Natural killer cell treated with Interleukin-12 subunit alpha and Interleukin-12 subunit beta and Interleukin-15 and Interleukin-18, amount 100 ng/mL, for 72 hours (primary cell): ENCODE measurements at places on chromosomes 5 and 9.

DNA sequence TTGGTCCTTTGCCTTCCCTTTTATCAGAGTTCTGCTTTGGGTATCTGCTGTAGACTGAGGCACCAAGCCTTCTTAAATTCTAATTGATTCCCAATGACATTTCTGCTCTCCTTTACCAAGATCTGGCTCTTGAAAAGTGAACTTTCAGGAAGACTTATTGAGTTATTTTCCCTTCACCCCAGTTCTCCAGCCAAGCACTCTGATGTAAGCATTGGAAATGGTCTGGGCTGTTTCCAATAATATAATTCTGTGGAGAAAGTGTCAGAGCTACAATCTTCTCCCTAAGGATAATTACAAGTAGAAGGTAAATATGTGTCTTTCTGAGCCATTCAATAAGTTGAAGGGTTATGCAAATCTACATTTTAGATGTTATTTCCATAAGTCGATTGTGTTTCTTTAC, 30.8 kb downstream of the BTF3 start:
- H3K4me3 ChIP-seq = no peak overlapping the region
- no peak overlapping the region for H3K27ac ChIP-seq
- H3K27me3 ChIP-seq = peaks cover 50% of the 10 kb centered on the region
- no peaks in the 10 kb centered on the region for H3K4me1 ChIP-seq
- DNase-seq = no peak

- peaks cover 2% of the 10 kb centered on the region for H3K4me1 ChIP-seq
- H3K4me3 ChIP-seq = no peak overlapping the region
- DNase-seq = no peak
- H3K36me3 ChIP-seq = no peaks in the 10 kb centered on the region
Measured at GRCh38 chr9:98773721-98774120, 22.6 kb downstream of the ANKS6 start.

GRCh38 chr5:153594785-153595184, 104.3 kb downstream of the GRIA1 start:
- H3K27me3 ChIP-seq = no peaks in the 10 kb centered on the region
- no peak overlapping the region for H3K4me3 ChIP-seq
- no peaks in the 10 kb centered on the region for H3K4me1 ChIP-seq
- H3K27ac ChIP-seq = no peak overlapping the region
- no peak for DNase-seq

DNA sequence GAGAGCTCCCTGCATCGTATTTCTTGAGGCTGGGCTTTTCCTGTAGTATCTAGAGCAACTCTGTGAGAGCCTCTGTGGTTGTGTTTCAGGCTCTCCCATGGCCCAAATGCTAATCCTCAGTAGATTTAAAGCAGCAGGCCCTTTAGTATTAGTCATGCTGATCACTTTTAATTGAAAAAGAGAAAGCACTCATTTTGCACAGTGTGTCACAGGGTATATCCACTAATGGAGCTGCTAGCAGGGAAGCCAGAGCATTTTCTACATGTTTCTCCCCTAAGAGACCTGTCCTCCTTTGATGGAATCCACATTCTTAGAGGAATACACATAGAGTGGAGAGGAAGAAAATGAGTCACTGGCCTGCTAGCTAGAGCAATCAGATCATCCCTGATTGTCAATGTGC, 348.5 kb downstream of the TMEM232 start:
- no peak overlapping the region for H3K4me3 ChIP-seq
- no peaks in the 10 kb centered on the region for H3K27me3 ChIP-seq
- no peaks in the 10 kb centered on the region for H3K4me1 ChIP-seq
- H3K36me3 ChIP-seq = no peaks in the 10 kb centered on the region
- no peak for DNase-seq

- H3K27ac ChIP-seq = no peak overlapping the region
- peaks cover 15% of the 10 kb centered on the region for H3K27me3 ChIP-seq
- H3K4me3 ChIP-seq = no peak overlapping the region
- DNase-seq = no peak
- peaks cover 24% of the 10 kb centered on the region for H3K4me1 ChIP-seq
Measured at GRCh38 chr5:134110382-134110781, 4.1 kb upstream of the TCF7 start.

- H3K4me1 ChIP-seq = no peaks in the 10 kb centered on the region
- H3K27me3 ChIP-seq = no peaks in the 10 kb centered on the region
- H3K4me3 ChIP-seq = no peak overlapping the region
- H3K27ac ChIP-seq = no peak overlapping the region
- H3K36me3 ChIP-seq = no peaks in the 10 kb centered on the region
Measured at GRCh38 chr9:133154097-133154989, 9.4 kb downstream of the GBGT1 start.

DNA sequence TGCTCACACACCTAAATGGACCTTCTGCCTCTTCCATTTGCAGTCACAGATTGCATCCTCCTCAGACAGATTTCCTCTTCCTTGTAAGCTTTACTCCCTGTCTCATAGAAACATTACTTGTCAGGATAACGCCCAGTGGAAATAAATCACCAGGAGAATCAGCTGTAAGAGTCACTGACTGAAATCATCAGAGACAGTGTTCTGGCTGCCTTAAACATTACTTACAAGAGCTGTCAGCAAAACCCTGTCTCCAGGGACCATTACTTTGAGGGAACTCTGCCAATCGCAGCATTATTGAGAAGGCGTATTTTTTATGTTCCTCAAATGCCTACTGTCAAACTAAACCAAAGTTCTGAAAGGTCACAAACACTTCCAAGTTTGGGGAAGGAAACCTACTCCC, 5.9 kb downstream of the DPYSL3 start:
- H3K4me1 ChIP-seq = no peaks in the 10 kb centered on the region
- DNase-seq = no peak
- H3K27me3 ChIP-seq = peaks cover 20% of the 10 kb centered on the region
- H3K27ac ChIP-seq = no peak overlapping the region
- no peaks in the 10 kb centered on the region for H3K36me3 ChIP-seq
- H3K4me3 ChIP-seq = no peak overlapping the region

DNA sequence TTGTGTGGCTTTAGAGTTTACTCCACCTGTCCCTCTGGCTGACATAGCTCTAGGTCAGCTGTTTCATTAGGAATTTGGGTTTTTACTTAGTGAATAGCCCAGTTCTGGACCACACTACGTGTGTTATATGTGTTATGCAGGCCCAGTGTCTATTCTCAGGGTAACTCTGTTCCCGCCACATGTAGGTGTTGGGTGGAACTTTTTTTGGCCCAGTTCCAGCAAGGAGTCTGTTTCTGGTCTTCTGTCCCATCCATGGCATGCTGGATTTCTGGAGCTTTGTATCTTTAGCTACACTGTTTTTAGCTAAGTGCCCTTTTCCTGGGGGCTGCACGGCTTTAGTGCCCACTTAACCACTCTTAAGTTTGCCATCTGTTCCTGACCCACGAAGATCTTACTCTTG, 15.5 kb downstream of the RMI1 start:
- no peak overlapping the region for H3K4me3 ChIP-seq
- H3K27me3 ChIP-seq = no peaks in the 10 kb centered on the region
- peaks cover 3% of the 10 kb centered on the region for H3K36me3 ChIP-seq

DNA sequence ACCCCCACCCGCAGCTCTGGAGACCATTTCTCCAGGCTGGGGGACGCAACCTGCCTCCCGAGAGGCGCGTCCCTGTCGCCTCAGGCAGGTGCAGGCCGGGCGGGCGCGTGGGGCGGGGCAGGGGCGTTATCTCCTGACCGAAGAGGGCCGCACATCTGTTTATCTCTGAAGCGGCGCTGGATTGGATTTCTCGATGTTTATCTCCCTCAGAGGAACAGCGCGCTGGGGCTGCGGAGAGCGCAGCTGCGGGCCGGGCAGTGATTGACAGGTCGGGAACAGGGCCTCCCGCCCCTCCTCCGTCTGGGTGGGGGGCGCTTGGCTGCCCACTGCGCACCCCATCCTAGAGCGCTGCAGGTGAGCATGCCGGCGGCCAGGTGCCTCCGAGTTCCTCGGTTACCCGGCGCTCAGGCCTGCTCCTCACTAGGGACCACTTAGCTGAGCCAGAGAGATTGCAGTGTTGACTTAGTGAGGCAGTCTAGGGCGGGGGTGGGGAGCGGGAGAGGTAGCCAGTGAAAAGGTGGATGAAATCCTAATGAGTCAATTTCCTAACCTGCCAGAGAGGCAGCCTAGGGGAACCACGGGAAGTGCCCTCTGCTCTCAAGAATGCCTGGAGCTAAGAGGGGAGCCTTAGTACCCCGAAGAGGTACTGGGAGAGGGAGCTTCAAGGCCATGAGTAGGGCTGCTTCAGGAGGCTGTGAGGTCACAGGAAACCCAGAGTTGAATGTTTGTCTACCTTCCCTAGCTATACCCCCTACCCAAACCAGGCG, 39.6 kb upstream of the TIFAB start:
- H3K4me1 ChIP-seq = peaks cover 6% of the 10 kb centered on the region
- DNase-seq = no peak
- no peak overlapping the region for H3K4me3 ChIP-seq
- peaks cover 64% of the 10 kb centered on the region for H3K27me3 ChIP-seq
- no peak overlapping the region for H3K27ac ChIP-seq
